ENCODE measurements at places on chromosomes 7 and 10.

GRCh38 chr7:139748373-139748765, 29.4 kb downstream of the HIPK2 start:
- DNase-seq: no peak

DNA sequence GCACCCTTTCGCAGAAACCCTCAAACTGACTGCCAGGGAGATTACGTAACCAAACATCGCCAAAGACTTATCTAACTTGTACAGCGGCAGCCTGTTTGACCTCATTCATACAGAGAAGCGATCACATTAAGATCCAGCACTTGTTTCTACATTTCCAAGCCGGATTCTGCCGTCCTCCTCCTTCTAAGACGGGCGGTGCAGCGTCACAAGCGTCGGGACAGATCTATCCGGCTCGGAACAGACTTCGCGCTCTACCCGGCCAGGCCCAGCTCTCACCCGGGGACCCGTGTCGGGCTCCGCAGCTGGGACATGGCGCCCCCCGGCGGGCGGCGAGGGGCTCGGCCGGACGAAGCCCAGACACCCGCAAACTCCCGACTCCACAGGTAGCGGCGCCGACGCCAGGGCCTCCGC, 373 bp downstream of the H2AZ2 start:
- DNase-seq: peak; percentile 97

- no peak for DNase-seq
Measured at GRCh38 chr7:6346581-6346980, 74.2 kb upstream of the CYTH3 start.

DNA sequence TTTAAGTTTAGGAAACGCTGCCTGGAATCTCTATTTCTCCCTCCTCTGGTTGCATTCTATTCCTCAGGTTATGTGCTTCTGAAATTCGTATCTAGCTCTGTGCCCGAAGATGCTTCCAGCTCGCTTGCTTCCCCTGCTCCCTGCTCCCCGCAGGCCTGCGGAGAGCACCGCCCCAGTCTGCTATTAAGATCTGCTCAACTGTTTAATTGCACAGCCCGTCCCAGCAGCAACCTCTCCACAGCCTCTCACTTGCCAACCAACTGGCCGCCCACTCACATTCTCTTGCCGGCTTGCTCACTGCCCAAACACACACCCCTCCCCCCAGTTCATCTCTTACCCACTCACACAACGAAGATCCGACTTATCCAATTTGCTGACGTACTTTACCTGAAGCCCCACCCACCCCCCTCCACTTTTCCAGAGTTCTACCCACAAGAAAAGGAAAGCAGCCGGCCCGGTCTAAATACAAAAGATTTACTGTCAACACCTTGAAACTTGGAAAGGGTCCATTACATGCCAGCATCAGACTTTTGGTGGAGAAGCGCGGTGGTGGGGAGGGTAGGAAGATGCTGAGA, 167.3 kb upstream of the KLF14 start:
- peak; percentile 74 for DNase-seq

DNA sequence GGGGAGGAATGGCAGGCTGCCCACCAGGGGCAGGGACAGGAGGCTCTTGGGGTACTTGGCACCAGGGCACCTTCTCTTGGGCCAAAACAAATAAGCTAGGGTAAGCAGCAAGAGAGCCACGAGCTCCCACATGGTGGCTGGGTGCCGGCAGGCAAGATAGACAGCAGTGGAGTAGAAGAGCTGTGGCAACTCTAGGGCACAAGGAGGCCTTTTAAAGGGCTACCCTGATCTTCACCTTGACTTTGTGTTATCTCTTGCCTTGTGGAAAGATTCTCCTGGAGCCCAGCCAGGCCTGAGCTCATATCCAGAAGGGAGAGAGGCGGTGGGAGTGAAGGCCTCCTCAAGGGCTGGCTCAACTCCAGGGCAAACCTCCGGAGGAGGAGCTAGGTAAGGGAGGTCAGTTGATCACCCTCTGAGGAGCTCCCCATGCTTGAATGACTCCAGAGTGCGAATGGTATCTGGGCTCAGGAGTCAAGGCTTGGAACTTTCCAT, at the start of gene CYP17A1:
CYP17A1 (minus strand) TSS at position 184 of the 492 bp plus-strand sequence; CDS start at position 132, 52 bp downstream.
- peak; percentile 76 for DNase-seq

DNA sequence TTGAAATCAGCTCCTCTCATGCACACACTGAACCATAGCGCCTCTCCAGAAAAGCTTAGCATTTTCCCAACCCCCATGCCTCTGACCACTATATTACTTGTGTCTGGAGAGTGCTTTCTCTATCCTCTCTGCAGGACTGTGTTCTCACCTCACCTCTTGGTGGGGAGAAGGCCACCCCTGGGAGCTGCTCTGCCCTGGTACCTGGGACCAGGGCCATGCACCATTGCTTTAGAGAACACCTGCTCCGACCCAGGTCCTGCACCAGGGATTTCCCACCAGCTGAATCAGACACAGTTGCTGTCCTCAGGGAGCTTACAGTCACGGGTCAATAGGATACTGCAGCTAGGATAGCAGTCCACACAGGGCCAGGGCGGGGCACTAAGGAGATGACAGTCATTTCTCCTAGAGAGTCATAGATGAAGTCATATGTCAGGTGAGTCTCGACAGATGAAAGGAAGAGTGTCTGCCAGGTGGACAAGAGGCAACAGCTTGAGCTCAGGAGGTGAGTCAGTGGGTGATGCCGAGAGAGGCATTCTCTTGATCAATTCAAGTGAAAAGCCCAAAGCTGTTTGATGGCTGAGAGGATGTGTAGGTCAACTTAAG, 619 bp upstream of the LMTK2 start:
- no peak for DNase-seq

DNA sequence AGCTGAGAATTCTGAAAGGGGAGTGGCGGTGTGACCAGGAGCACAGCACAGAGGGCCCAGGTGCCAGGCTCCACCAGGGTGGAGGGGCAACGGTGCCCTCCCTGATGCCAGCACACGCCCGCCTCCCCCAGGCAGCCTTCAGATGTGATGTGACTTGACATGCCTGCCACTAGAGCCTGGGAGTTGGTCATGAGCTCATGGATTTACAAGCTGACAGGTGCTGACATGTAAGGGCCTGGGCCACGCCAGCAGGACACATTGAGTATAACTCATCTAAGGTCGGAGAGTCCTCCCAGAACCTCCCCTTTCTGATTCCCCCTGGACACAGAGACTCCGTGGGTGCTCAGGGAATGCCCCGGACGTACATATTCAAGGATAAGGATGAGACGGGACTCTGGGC, 74.2 kb downstream of the LSM5 start:
- DNase-seq: no peak

GRCh38 chr10:104650072-104650471, 9.0 kb downstream of the SORCS3 start:
- no peak for DNase-seq

GRCh38 chr7:108283252-108283651, 153.1 kb upstream of the LAMB4 start:
- no peak for DNase-seq

DNA sequence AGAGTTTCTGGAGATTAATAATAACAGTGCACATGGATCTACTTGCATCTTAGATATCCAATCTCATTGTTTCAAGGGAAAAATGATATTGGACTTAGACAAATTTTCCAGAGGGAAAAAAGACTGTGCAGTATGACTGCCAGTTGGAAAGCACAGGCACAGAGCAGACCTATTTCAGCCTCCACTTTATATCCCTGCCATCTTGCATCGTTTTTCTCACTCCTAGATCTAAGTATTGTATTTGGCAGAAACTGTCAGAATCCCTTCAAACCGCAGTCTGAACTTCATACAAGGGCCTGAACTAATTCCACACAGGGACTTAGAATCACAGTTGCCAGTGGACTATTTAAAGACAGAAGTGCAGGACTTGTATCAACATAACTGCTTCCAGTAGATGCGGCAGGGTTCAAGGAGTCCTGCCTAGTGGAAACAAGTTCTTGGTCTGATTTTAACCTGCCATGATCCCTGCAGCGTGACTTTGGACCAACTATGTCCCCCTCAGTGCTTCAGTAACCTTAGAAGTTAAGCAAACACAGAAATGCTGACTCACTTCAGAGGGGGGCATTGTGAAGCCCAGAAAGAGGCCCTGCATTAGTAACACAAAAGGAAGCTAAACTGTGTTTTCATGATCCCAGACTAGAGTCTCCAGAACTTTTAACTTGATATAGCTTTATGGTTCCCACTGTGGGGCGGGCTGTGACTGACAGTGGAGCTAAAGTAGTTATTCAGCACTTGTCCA, 95.7 kb upstream of the PALS2 start:
- peak; percentile 82 for DNase-seq

DNA sequence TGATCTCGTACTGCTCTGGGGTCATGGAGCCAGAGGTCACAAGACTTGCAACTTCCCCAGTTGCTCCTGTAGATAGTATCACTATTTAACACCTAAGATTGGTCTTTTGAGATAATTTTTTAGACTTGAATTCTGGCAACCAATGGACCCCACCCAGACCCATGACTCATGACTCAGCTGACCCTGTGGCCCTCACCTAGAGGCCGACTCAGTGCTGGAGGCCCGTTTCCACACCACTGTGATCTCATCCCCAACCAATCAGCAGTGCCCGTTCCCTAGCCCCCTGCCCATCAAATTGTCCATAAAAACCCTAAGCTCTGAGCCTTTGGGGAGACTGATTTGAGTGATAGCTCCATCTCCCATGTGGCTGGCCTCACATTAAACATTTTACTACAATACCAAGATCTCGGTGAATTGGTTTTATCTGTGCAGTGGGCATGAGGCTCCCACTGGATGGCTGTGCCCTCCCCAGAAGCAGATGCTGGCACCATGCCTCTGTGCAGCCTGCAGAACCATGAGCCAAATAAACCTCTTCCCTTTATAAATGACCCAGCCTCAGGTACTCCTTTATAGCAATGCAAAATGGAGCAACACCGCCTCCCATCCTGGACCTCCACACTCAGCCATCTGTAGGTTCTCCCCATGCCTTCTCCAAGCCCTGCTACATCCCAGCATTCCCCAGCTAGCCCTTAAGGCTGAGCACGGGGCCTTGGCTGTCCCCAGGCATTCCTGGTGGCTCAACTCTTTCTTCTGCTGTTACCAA, 98.8 kb downstream of the PRKAG2 start:
- no peak for DNase-seq

GRCh38 chr7:99296471-99296870, 23.8 kb downstream of the MYH16 start:
- no peak for DNase-seq

- no peak for DNase-seq
Measured at GRCh38 chr7:123966936-123967335, 41.9 kb downstream of the SPAM1 start.

GRCh38 chr10:50326757-50327701, 75.7 kb upstream of the ASAH2 start:
- peak; percentile 77 for DNase-seq

DNA sequence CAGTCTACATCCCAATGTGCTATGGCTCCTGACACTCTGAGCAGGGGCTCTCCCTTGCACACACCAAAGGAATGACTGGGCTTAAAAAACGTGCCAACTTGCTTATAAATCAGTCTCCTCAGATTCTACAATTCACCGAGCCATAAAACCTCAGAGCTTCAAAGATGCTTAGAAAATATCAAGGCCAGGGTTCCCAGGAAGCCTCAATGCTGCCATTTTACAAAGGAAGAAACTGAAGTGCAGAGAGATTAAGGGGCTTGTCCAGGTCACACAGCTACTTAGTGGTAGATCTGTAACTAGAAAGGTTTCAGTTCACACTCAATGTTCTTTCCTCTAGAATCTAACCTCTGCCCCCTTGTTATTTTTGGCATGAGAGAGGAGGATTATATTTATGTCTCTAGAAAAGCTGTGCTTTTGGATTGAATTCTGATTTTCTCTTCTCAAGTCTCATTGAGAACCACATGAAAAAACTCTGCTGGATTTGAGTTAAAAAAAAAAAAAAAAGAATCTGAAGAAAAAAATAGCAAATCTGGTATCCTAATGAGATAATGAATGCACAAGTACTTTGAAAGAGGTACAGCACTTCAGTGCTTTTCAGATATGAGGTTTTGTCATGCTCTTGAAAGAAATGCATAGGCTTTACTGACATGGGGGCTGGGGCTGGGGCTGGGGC, 22.3 kb upstream of the TSPAN33 start:
- DNase-seq: no peak

DNA sequence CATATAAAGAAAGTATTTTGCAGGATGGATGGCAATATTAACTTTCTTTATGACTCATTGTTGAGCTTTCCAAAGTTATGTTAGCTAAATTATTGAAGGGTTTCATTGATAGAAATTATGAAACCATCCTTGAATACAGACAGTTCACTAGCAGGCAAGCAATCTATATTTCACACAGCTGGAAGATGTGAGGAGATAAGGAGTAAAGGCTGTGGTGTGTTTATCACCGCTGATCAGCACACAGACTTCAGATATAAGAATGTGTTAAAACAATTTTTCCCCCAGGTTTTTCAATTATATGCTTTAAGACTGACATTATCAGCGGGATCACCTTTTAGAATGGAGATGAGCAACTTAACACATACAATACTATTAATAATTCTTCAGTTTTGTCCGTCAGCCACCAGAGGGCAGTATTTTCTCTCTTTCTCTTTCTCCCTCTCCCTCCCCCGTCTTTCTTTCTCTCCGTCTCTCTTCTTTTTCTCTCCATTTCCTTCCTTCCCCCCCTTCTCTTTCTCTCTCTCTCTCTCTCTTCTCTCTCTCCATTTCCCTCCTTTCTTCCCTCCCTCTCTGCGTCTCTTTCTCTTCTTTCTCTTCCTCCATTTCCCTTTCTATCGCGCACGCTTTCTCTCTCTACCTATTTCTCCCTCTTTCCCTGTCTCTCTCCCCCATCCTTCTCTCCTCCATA, 62.9 kb upstream of the FAM171A1 start:
- DNase-seq: peak; percentile 85

DNA sequence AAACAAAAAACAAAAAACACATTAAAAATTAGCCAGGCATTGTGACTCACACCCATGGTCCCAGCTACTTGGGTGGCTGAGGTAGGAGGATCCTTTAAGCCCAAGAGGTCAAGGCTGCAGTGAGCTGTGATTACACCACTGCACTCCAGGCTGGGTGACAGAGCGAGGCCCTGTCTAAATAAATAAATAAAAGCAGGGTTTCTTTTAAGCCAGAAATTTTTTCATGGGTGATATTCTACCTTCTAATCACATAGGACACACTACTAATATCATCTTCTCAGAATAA, 14.2 kb upstream of the SVIL start:
- no peak for DNase-seq

DNA sequence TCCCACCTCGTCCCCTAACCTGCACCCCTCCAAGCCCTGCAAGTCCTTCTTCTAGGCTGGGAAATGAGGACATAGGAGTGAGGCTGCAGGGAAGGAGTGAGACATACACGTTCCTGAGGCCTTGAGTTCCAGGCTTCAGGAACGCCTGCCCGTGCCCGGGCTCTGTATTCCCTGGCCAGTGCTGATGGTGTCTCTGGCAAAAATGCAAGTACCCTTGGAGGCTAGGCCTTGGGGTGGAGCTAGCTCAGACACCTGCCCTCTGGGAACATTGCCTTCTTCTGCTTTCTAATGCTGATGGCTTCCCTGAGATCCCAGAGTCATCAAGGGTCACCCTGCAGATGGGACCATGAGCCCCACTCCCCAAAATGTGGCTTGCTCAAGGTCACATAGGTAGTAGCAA, 76.0 kb downstream of the GRK5 start:
- DNase-seq: no peak

GRCh38 chr10:21496343-21497176, 28.9 kb downstream of the SKIDA1 start:
- DNase-seq: peak; percentile 87

Data from stomach (tissue), 19 donors.